ENCODE measurements at places on chromosomes 16 and 17. TPM values are rescaled to one million over a fixed set of nuclear protein-coding genes. Genes with fewer than 3 reads are reported as not detected.

GRCh38 chr17:71117466-71117865, 948.1 kb downstream of the KCNJ2 start:
- no peak overlapping the region for H3K27ac ChIP-seq
- no peaks in the 10 kb centered on the region for H3K27me3 ChIP-seq
- no peaks in the 10 kb centered on the region for H3K4me1 ChIP-seq
- DNase-seq = no peak

RGS11 gene
- polyA plus RNA-seq = 0.23 TPM

- H3K4me3 ChIP-seq = no peak overlapping the region
- H3K36me3 ChIP-seq = no peaks in the 10 kb centered on the region
- no peaks in the 10 kb centered on the region for H3K4me1 ChIP-seq
- H3K27ac ChIP-seq = no peak overlapping the region
- no peak for DNase-seq
- H3K27me3 ChIP-seq = peaks cover 5% of the 10 kb centered on the region
Observed at GRCh38 chr16:13756411-13757140, 163.4 kb upstream of the ERCC4 start.

- H3K27me3 ChIP-seq = no peaks in the 10 kb centered on the region
- no peaks in the 10 kb centered on the region for H3K36me3 ChIP-seq
- no peak overlapping the region for H3K27ac ChIP-seq
- no peak overlapping the region for H3K4me3 ChIP-seq
Observed at GRCh38 chr16:68636818-68637217, 8.3 kb upstream of the CDH3 start.

- no peaks in the 10 kb centered on the region for H3K36me3 ChIP-seq
- H3K27ac ChIP-seq = no peak overlapping the region
- no peak overlapping the region for H3K4me3 ChIP-seq
- no peaks in the 10 kb centered on the region for H3K27me3 ChIP-seq
Observed at GRCh38 chr17:40848583-40849235, 18.3 kb downstream of the KRT12 start.

FOXC2 gene
- polyA plus RNA-seq = 0.60 TPM

DNA sequence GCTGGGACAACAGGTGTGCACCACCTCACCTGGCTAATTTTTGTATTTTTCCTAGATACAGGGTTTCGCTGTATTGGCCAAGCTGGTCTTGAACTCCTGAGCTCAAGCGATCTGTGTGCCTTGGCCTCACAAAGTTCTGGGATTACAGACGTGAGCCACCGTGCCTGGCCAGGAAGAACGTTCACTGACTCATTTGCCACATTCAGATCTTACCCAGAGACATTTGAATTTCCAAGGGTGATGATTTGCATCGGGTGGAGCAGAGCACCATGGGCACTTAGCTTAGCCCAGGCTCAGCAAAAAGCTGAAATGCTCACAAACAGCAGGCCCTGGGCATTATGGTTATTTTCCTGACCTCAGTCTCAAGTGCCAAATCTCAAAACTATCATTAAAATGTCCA, 14.5 kb upstream of the ADORA2B start:
- no peaks in the 10 kb centered on the region for H3K36me3 ChIP-seq
- no peaks in the 10 kb centered on the region for H3K4me1 ChIP-seq
- DNase-seq = peak; percentile 33
- H3K4me3 ChIP-seq = no peak overlapping the region
- H3K27ac ChIP-seq = no peak overlapping the region

PPP1R9B gene
- polyA plus RNA-seq = 10.9 TPM

DNA sequence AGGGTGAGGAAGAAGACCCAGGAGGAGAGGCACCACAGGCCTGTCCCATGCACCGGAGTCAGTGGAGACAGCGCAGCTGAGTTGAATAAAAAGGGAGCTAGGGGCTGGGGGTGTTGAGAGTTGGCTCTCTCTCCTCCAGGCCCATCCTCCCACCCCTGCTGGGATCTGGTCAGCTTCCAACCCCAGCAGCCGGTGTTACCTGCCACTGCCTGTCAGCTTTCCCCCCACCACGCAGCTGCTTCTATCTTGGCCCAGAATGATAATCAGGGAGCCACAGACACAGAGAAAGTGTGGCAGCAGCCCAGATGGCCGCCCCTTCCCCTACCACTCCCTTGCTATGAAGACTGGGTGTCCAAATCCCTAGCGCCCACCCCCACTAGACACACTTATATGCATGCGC, 120.6 kb upstream of the RPL38 start:
- no peaks in the 10 kb centered on the region for H3K4me1 ChIP-seq
- no peaks in the 10 kb centered on the region for H3K36me3 ChIP-seq
- H3K4me3 ChIP-seq = no peak overlapping the region
- DNase-seq = no peak

DNA sequence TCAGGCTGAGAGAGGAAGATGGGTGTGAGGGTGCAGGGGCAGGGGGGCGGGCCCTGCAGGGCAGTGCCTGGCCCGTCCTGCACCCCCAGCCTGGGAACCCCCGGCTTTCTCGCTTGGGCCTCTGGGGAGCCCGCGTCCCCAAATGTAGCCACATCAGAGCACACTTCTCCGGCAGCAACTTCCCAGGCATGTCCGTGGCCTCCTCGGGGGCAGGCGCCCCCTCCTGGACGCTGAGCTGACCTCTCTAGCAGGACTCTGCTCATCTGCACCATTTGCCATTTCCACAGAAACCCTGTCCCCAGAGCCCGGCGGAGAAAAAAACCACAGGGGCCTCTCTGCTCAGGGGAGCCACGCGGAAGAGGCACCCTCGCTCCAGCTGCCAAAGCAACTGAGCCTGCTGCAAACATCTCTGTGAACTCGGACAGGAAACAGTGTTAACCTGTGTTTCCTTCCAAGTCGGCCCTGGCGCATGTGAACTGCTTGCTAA, 63.4 kb downstream of the KLHDC4 start:
- H3K27me3 ChIP-seq = no peaks in the 10 kb centered on the region
- DNase-seq = no peak
- no peak overlapping the region for H3K4me3 ChIP-seq
- no peaks in the 10 kb centered on the region for H3K4me1 ChIP-seq

GINS3 gene
- polyA plus RNA-seq = 3.0 TPM

DNA sequence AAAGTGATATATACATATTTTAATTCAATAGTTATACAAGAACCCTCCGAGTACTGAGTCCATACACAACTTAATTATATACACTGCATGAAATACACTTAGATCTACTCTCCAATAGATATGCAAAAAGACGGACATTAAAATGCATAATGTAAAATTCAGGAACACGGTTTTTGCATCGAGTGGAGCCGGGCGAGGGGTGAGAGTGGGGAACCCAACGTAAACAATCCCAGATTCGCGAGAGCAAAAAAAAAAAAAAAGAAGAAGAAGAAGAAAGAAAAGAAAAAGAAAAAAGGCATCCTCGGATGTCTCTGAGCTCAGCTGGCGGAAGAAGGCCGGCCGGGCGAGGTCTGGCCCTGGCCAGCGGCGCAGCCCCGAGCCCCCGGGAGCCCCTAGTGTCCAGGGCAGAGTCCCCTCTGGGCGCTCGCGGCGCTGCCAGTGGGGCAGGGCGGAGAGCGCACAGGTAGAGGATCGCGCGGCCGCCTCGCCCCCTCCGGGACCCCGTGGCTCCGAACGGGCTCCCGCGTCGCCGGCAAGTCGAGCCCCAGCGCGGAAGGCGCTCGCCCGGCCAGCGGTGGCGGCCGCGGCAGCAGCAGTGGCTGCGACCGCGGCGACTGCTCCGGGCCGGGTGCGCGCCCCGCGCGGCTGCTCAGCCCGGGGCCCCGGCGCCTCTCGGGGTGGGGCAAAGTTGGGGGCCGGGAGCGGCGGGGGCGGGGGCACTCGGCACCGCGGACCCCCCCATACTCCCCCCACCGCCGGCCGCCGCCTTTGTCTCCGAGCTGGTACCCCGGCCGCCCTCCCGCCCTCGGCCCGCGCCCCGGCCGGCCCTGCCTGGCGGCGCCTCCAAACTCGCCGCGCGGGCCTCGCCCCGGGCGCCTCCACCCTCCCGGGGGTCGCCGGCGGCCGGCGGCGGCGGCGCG, 9.6 kb upstream of the ZFHX3 start:
- H3K4me1 ChIP-seq = no peaks in the 10 kb centered on the region
- no peaks in the 10 kb centered on the region for H3K27me3 ChIP-seq
- DNase-seq = no peak
- peak overlapping the region; percentile 91 for H3K4me3 ChIP-seq
- peak overlapping the region; percentile 96 for H3K27ac ChIP-seq

TSPOAP1 gene
- polyA plus RNA-seq = 0.69 TPM

DNA sequence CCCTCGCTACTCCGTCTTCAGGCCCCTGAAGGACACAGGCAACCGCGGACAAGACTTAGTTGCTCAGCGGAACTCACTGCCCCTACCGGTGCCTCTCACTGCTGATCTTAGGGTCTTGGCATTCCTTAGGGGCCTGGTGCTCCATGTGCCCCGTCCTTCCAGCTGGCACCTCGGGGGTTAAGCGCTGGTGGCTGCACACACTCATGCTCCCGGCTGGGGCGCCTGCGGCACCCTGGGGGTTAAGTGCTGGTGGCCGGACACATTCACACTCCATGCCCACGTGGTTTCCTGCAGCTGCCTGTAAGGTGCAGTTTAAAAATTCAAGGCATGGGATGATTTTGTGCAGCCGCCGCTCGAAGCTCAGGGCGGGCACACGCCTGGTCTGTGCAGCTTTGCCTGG, 45.1 kb downstream of the BAIAP2 start:
- no peak overlapping the region for H3K4me3 ChIP-seq
- DNase-seq = no peak
- H3K27me3 ChIP-seq = no peaks in the 10 kb centered on the region
- H3K36me3 ChIP-seq = peaks cover 18% of the 10 kb centered on the region

TNK1 gene
- polyA plus RNA-seq = 14.6 TPM

DNA sequence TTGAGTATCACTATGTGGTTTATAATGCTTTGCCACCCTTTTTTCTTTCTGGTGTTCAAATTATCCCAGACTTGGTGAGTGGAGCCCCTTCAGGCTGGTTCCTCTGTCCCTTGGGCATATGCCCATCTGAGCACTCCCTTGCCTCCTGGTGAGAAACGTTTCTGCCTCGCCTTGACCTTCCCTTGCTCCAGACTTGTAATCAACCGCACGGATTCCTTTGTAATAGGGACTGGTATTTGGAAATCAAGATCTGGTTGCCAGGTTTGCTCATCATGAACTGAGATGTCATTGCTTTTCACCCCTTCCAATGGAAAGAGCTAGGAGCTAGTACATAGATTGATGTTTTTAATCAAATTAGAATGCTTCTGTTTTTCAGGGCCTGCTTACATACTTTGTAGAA, 43.7 kb downstream of the SEC14L1 start:
- H3K4me3 ChIP-seq = no peak overlapping the region
- DNase-seq = no peak
- H3K27me3 ChIP-seq = no peaks in the 10 kb centered on the region
- peaks cover 5% of the 10 kb centered on the region for H3K4me1 ChIP-seq
- H3K36me3 ChIP-seq = no peaks in the 10 kb centered on the region
- H3K27ac ChIP-seq = no peak overlapping the region

DNA sequence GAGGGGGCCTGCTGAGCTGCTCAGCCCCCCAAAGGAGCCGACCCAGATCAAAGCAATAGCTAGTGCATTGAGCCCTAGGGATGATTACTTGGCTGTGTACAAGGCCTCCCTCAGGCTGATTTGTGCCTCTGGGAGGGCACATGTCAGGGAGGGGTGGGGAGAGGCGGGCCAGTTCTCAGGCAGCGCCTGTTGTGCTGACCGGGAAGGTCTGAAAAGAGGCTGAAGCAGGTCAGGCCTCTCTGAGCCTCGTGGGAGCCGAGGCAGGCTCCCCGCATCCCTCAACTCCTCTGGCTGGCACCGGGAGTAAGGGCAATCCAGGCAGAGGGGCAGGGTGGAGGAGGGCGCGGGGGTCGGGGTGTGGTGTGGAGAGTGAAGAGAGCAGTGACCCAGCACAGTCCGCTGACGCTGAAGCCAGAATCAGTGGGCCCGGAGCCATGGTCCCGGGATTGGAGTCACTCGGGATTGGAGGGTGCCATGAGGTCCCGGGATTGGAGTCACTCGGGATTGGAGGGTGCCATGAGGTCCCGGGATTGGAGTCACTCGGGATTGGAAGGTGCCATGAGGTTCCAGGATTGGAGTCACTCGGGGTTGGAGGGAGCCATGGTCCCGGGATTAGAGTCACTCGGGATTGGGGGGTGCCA, 3.0 kb downstream of the DCXR start:
- peaks cover 18% of the 10 kb centered on the region for H3K27me3 ChIP-seq
- peaks cover 38% of the 10 kb centered on the region for H3K4me1 ChIP-seq
- no peak overlapping the region for H3K4me3 ChIP-seq
- no peak for DNase-seq
- no peak overlapping the region for H3K27ac ChIP-seq
- H3K36me3 ChIP-seq = no peaks in the 10 kb centered on the region

DNA sequence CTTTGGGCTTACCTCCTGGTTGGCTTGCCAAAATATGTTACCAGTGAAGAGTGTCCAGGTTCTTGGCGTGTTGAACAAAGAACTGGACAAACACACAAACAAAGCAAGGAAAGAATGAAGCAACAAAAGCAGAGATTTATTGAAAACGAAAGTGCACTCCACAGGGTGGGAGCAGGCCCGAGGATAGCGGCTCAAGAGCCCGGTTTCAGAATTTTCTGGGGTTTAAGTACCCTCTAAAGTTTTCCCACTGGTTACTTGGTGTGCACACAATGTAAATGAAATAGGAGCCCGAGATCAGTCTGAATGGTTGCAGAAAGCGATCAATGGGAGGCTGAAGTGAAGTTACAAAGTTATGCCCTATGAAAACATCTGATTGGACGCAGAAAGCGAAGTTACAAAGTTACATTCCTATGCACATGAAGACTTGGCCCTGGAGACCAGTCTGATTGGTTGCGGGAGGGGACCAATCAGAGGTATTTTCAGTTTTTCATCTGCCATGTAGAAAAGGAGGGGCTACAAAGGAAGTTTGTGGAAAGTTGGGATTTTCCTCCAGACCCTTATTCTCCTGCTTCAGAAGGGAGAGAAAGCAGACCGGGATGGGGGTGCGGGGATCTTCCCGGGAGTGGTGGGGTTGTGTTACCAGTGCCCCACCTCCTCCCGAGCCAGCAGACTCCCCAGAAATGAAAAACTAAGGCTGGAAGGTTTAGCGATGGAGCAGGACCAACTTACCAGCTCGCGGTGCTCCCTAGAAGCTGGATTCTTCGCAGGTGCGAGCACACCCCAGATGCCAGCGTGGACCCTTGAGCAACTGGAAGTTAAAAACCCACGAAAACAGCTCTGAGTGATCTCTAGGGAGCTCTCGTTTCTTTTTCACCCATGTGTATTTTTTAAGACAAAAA, at the start of gene SLFN12:
TSS of gene SLFN12 (minus strand) at position 325 of the 899 bp plus-strand sequence. CDS start 9,472 bp downstream, outside the sequence.
- H3K4me1 ChIP-seq = peaks cover 26% of the 10 kb centered on the region
- H3K4me3 ChIP-seq = peak within 1 kb of the TSS; percentile 51
- no peaks in the 10 kb centered on the region for H3K36me3 ChIP-seq
- peak within 1 kb of the TSS; percentile 87 for H3K27ac ChIP-seq
- DNase-seq = peak; percentile 87

RNF222 gene
- not detected for polyA plus RNA-seq

DNA sequence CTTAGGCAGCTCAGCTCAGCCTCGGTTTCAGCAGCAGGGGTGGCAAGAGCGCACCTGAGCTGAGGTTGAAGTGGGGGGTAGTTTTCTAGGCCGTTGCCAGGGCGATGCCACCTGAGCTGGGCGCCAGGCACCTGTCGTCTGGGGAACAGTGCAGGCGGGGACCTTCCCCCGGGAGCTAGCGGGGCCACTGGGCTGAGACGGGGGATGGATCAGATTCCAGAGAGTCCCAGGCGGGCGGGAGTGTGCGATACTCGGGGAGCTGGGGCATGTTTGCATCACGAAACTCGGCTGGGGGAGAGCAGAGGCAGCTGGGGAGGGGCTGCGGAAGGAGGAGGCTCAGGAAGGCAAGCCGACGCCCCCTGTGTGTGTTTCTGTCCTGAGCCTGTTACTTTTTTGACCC, 477 bp upstream of the CLDN9 start:
- no peak for DNase-seq
- no peaks in the 10 kb centered on the region for H3K36me3 ChIP-seq
- no peak overlapping the region for H3K27ac ChIP-seq
- peaks cover 76% of the 10 kb centered on the region for H3K27me3 ChIP-seq
- H3K4me3 ChIP-seq = no peak overlapping the region

GRCh38 chr17:67879662-67880061, 54.4 kb downstream of the BPTF start:
- peaks cover 27% of the 10 kb centered on the region for H3K36me3 ChIP-seq
- H3K4me3 ChIP-seq = no peak overlapping the region
- no peak overlapping the region for H3K27ac ChIP-seq
- H3K27me3 ChIP-seq = no peaks in the 10 kb centered on the region

CDRT15 gene
- polyA plus RNA-seq = not detected

Data from sigmoid colon (tissue), 7 donors.